ENCODE measurements at places on chromosomes 5 and 9.

DNA sequence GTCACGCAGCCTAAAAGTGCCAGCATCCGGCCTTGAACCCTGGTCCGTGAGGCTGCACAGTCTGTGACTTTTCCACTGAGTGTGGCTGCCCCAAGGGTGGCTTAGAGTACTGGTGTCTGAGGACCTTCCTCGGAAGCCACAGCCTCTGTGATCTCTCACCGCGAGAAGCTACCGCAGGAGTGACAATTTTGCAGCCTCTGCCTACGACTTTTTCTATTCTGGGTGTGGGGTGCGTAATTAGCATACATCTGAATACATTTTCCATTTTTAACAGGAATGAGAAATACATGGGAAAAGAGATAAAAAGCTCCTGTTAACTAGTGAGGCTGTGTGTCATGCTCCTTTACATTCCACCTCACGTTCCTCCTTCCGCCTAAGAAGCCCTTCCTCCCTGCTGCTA, 48.3 kb upstream of the HRH2 start:
- no peak for DNase-seq

DNA sequence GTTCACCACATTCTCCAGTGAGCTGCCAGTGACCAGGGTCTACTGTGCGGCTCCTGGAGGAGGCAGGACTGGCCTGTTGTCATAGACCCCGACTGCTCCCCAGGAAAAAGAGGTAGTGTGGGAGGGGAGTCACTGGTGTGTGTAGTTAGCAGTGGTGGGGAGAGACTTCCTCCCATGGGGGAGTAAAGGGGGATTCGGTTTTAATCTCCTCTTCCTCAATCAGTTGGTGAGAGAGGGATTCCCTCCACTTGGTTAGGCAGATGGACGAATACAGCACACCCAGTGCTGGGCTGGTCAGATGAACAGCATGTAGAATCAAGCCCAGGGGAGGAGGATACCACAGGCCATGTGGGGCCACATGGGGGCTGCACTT, 207.6 kb upstream of the S1PR3 start:
- no peak for DNase-seq

- peak; percentile 48 for DNase-seq
Measured at GRCh38 chr9:134326724-134327601, 708 bp downstream of the RXRA start.

DNA sequence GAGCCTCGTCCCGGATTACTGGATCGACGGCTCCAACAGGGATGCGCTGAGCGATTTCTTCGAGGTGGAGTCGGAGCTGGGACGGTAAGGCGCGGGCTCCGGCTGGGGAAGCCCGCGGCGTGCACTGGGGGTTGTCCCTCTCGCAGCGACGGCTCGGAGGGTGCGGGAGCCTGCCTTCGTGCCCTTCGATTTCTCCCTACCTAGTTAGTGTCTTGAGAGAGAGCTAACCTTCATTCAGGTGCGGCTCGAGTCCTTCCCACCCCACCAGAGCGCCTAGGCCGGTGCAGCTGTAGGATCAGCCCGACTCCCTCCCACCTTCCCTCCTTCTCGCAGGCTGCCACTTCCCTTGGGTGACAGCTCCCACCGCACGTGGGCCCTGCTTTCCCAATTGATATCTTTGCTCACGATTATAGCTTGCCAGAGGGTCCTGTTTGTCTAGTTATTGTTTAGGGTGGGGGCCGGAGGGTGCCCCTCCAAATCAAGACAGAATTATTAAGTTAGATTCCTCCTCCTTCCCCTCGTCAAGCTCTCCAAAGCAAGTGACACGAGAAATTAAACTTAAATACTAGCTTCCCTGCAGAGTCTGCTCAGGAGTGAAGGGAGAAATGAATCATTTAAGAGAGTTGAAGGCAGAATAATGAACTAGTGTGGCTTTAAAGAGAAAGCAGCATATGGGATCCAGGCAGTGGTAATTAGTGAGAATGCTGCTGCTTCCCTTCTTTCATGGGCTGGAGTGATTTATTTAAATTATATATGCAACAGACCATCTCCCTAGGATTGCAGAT, 569 bp downstream of the CAMK4 start:
- DNase-seq, result no peak

GRCh38 chr9:86741311-86742208, 205.7 kb downstream of the GAS1 start:
- DNase-seq, result peak; percentile 77

GRCh38 chr5:26955161-26955560, 83.2 kb downstream of the CDH9 start:
- DNase-seq, result no peak

- no peak for DNase-seq
Measured at GRCh38 chr5:147160902-147161700, 73.7 kb upstream of the STK32A start.

- no peak for DNase-seq
Measured at GRCh38 chr9:19788152-19788551, 685 bp downstream of the SLC24A2 start.

- no peak for DNase-seq
Measured at GRCh38 chr5:32394981-32395380, 49.6 kb downstream of the ZFR start.

DNA sequence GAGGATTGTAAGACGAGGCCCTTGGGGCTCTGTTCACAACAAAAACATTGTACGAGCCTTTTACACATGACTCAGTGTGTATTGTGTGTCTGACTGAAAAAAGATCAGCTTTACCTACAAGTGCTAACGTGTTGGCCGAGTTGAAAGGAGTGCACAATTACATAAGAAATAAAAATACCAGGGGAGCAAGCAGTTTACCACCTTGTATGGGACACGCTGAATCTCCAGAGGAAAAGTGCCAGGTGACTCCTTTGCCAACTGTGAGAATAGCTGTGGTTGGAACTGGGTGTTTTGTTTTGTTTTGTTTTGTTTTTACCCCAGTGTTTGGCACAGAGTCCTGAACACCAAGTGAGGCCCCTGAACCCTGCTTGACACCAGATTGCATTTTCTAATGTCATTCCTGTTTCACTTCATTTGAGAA, 32.8 kb upstream of the ZSWIM6 start:
- peak; percentile 48 for DNase-seq

- no peak for DNase-seq
Measured at GRCh38 chr9:74770508-74771261, 117.0 kb downstream of the TRPM6 start.

- no peak for DNase-seq
Measured at GRCh38 chr5:175778951-175779503, 92.4 kb upstream of the CPLX2 start.

GRCh38 chr5:161286066-161286655, 260.4 kb downstream of the GABRB2 start:
- no peak for DNase-seq

DNA sequence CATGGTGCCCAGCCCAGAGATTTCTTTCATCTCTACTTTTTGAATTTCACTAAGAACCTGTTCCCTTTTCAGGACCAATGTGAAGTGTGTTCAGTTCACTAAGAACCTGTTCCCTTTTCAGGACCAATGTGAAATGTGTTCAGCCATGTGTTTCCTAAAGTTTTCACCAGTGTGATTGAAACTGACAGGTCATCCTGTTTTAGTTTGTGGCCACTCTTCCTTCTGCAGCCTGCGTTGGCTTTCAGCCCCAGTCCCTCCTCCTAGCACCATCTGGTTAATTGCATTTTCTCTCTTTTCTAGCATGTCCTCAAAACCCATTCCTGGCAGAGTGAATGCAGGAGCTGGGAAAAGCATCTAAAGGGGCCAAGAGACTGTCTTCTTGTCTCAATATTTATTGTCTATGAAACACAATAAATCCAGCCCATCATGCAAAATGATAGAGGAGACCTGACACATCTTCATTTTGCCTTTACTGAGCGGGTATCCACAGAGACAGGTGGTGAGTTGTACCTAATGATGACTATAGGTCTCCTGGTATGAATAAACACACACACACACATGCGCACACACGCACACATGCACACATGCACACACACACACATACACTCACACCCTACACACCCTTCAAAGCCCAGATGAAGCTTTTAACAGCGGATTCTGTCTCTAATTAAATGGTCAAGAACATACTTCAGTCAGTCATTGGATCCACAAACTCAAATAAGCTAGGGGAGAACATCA, 6.1 kb upstream of the PANK3 start:
- DNase-seq, result no peak

- DNase-seq, result no peak
Measured at GRCh38 chr5:989961-990530, 18.6 kb upstream of the NKD2 start.

- DNase-seq, result no peak
Measured at GRCh38 chr9:130957451-130958203, 18.6 kb upstream of the FIBCD1 start.

GRCh38 chr9:134364391-134365114, 38.3 kb downstream of the RXRA start:
- DNase-seq, result no peak

GRCh38 chr5:134145779-134146581, 30.8 kb downstream of the SKP1 start:
- DNase-seq, result peak; percentile 67

GRCh38 chr5:107257885-107258520, 412.7 kb downstream of the EFNA5 start:
- peak; percentile 6 for DNase-seq

DNA sequence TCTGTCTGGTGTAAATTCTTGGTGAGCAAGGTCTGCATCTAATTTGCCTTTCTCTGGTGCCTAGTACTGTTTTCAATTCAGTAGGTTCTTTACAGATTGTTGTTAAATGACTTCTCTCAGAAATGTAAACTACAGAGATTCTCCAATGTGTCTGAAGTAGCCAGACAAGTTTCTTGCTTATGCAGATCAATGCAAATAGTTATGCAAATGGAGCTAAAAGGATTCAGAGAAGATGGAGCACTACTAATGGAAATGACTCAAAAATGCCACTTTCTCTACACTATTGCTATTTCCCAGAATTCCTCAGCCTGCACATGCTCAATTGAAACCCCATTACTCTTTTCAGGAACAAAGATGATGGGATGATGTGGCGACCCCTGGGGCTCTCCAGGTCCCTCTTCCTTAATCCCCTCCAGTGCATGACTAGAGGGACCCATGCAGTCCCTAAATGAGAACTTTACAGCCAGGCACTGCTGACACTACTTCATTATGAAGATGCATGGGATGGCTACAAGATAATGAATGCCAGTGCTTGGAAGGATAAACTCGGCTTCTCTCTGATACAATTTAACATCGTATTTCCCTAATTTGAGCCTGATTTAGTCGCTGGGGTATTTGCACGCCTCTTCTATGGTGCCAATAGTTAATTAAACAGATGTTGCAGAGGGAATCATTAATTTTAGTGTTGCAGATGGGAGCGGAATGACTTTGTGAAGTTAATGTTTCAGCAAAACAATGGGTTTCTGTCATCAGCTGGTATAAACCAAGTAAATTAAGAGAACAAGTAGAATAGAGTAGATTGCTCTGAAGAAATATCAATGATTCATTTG, 753.2 kb downstream of the TLR4 start:
- no peak for DNase-seq

GRCh38 chr5:179763215-179763945, 30.4 kb upstream of the LTC4S start:
- DNase-seq, result peak; percentile 89

- no peak for DNase-seq
Measured at GRCh38 chr5:124279146-124279876, 467.1 kb downstream of the ZNF608 start.

GRCh38 chr5:78927657-78928282, 57.3 kb downstream of the ARSB start:
- DNase-seq, result peak; percentile 96

DNA sequence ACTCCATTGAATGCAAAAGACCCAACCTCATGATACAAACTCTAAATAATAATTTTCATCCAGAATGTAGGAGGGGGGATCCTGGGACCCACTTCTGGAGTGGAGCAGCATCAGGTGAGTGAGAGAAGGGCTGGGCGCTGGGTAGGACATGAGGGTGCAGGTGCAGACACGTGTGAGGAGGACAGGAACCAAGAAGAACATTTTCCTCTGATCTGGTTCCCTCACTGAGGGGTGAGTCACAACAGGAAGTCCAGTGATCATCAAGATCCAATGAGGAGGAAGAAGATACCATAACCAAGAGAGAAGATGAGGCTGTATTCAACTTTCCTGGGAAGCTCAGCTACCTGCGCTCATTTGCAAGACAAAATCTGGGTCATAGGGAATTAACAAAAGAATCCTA, 57.4 kb downstream of the SFXN1 start:
- DNase-seq, result no peak

DNA sequence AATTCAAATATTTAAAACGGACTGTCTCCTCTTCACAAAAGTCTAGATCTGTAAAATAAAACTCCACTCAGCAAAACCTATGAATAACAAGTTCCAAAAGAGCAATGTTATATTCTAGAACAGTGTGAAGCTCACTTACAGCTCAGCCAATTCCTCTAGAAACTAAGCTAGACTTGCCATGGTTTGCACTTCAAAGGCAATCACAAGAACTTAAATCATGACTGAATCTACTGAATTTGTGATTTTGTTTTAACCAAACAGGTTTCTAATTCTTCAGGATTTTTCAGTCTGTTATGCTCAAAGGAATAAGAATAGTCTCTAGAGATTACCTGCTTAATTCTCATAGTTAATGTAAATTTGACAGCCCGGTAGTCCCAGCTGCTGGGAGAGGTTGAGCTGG, 1.4 kb upstream of the PKD2L2 start:
- no peak for DNase-seq

- no peak for DNase-seq
Measured at GRCh38 chr5:157860898-157861890, 2.2 kb upstream of the CLINT1 start.

GRCh38 chr5:172113036-172113435, 75.0 kb downstream of the STK10 start:
- DNase-seq, result peak; percentile 90

DNA sequence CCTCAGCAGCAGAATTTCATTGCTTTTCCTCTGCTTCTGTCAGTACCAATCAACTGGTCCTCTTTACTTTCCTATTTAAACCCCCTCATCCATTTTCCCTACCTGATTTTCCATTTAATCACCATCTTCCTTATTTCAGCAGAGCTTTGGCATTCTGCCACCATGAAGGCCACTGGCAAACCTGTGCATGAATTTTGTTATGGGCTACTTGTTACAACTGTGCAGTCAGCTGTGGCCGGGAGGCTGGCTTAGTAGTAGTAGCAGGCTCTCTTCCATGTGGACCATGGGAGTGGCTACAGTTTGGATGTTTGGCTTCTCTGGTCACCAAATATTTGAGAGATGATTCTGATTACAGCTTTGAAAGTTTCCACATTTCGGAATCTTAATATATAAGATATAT, 976.6 kb upstream of the SEMA6A start:
- no peak for DNase-seq

- no peak for DNase-seq
Measured at GRCh38 chr5:135490245-135491037, 38.3 kb upstream of the TIFAB start.

DNA sequence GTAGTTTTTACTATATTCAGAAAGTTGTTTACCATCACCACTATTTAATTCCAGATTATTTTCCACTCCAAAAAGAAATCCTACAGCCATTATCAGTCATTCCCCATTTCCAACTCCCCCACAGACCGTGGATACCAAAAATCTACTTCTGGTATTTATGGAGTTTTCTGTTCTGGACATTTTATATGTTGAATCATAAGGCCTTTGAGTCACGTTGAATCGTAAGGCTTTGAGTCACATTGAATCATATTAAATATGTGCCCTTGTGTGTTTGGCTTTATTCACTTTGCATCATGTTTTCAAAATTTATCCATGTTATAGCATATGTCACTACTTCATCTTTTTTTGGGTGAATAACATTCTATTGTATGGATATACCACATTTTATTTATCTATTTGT, 454.1 kb upstream of the NUDT12 start:
- DNase-seq, result peak; percentile 36
